ENCODE measurements at places on chromosomes 1 and 21. TPM values are rescaled to one million over a fixed set of nuclear protein-coding genes. Genes with fewer than 3 reads are reported as not detected.

DNA sequence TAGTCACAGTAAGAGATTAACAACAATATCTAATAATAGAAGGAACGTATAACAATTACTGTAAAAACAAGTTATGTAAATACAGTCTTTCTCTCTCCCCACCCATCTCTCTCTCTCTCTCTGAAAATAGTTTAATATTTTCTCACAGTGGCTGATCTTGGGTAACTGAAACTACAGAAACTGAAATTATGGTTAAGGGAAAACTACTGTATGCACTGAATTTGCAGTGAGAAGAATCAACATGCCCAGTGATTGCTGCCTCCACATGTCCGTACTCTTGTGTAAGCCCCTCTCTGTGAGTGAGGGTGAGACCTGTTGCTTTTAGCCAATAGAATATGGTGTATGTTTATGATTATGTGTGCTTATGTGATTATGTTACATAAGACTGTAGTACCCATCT lies 1.6 kb downstream of the KRTAP6-1 start:
- no peak for DNase-seq

GRCh38 chr1:43830802-43831201 lies 102.8 kb upstream of the ARTN start:
- no peak for DNase-seq

Gene PCBP3
- polyA plus RNA-seq = 1.9 TPM

Gene FMO3
- polyA plus RNA-seq = 1.6 TPM

Gene STRIP1
- polyA plus RNA-seq = 50.5 TPM

Data from right lung (tissue), 10 donors.